Forelimb muscle (tissue), 1 donor: ENCODE measurements at places on chromosomes 3 and 15. TPM values are rescaled to one million over a fixed set of nuclear protein-coding genes. Genes with fewer than 3 reads are reported as not detected.

DNA sequence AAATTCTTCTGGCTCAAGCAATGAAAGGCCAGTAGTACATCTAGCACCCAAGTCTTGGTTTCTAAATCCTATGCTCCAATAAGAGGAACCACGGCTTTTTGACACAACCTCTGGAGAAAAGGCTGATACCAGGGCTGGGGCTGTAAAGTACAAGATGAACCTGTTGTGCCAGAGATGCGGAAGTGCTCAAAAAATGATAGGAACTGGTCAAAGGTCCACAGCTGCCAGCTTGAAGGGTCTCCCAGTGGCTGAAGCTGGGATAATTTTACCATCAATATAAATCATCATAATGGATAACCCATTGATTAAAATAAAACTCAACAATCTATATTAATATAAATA, 558 bp upstream of the NCEH1 start:
- DNase-seq = no peak

The ROPN1 gene
- polyA plus RNA-seq = 0.09 TPM

The FANCD2OS gene
- polyA plus RNA-seq = 0.30 TPM

The EPHA6 gene
- polyA plus RNA-seq = 0.11 TPM

- DNase-seq = no peak
Measured at GRCh38 chr3:116386168-116386567, 59.1 kb downstream of the LSAMP start.

The SNRPA1 gene
- 33.8 TPM for polyA plus RNA-seq

The MCF2L2 gene
- polyA plus RNA-seq = 0.25 TPM

GRCh38 chr3:62911526-62911925, 36.3 kb upstream of the CADPS start:
- DNase-seq = no peak

DNA sequence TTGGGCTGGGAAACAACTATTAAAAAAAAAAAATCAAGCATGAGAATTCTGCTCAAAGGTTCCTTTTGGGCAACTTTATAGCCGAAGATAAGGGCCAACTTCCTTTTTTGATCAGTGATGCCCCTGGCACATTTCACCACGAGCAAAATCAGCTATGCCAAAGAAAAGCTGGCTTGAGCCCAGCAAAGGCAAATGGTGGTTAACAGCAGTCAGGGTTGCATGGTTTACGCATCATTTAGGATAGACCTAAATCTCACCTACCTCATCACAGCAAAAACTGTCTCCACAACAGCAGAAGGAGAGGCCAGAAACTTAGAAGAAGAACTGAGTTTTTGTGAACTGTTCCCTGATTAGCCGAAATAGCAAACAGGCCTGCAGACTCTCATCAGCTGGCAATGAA, 220.1 kb upstream of the CDIN1 start:
- no peak for DNase-seq

GRCh38 chr3:183013074-183013473, 32.7 kb upstream of the DCUN1D1 start:
- no peak for DNase-seq

- DNase-seq = no peak
Measured at GRCh38 chr3:24315971-24316370, 178.7 kb downstream of the THRB start.

The PLA2G4E gene
- polyA plus RNA-seq = 2.0 TPM

GRCh38 chr3:61685755-61686154, 124.4 kb downstream of the PTPRG start:
- DNase-seq = no peak

GRCh38 chr15:50287324-50288116, 22.0 kb upstream of the HDC start:
- no peak for DNase-seq

DNA sequence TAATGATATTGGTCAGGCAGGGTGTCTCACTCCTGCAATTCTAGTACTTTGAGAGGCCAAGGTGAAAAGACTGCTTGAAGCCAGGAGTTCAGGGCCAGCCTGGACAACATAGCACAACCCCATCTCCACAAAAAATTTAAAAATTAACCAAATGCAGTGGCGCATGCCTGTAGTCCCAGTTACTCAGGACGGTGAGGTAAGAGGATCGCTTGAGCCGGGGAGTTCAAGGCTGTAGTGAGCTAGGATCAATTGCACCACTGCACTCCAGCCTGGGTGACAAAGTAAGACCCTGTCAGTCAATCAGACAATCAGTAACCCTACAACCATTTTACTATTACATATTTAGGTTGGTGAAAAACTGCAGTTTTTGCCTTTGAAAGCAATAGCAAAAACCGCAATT, 43.0 kb downstream of the RBM15B start:
- DNase-seq = no peak

- DNase-seq = no peak
Measured at GRCh38 chr3:53202331-53203015, 41.5 kb downstream of the PRKCD start.

DNA sequence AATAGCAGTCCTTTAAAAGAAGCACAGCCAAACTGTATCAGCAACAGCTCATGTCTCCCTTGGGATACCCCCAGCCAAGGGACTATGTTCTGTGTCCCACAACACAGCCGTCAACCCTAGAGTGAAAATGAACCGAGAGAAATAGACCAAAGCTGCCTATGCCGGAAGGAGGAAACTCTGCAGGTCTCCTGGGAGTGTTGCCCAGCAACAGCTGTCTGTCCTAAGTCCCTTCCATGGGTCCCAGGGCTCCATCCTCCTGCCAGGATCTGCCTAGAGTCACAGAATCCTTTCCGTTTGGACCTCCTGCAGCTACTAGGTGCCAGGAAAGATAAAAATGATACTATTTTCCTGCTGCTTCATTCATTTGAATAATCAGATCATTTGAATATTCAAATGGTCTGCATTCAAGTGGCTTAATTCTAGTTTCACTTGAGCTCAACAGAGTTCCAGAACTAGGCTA, 53.1 kb downstream of the TRANK1 start:
- no peak for DNase-seq

DNA sequence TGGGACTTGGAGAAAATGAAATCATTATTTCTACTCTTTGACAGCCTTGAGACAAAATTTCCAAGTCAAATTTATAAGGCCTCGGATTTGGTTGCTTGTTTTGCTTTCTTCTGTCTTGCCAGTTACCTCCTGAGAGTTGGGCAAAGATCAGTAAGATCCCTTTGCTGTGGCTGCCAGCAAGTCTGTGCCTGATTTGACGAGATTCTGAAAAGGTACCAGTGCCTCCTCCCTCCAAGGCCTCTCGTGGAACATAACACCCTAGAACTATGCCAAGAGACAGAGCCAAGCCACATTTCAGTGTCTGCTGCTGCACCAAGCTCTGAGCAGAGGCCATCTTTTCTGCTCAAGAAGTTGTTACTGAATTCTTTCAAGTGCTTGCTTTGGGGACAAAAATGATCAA, 61.0 kb downstream of the GTPBP8 start:
- DNase-seq = no peak

- DNase-seq = no peak
Measured at GRCh38 chr3:13550423-13550690, 1.4 kb downstream of the FBLN2 start.

GRCh38 chr3:57066471-57066870, 6.0 kb downstream of the SPATA12 start:
- DNase-seq = no peak

- no peak for DNase-seq
Measured at GRCh38 chr3:54772746-54773145, 155.1 kb downstream of the LRTM1 start.

DNA sequence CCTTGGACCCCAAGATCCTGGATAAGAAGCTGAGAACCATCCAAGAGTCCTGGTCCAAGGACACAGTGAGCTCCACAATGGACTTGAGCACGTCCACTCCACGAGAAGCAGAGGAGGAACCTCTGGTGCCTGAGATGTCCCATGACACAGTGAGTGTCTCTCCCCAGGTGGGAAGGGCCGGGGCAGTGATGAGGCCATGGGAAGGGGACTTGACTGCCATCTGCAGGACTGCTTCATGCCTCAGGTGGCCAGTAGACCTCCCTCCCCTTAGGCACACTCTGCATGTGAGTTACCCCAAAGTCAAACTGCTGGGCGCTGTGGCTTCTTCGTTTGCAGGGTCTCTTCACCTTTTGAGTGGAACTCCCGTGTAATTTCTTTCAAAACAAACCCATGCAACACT, 59.7 kb downstream of the CCDC33 start:
- no peak for DNase-seq

DNA sequence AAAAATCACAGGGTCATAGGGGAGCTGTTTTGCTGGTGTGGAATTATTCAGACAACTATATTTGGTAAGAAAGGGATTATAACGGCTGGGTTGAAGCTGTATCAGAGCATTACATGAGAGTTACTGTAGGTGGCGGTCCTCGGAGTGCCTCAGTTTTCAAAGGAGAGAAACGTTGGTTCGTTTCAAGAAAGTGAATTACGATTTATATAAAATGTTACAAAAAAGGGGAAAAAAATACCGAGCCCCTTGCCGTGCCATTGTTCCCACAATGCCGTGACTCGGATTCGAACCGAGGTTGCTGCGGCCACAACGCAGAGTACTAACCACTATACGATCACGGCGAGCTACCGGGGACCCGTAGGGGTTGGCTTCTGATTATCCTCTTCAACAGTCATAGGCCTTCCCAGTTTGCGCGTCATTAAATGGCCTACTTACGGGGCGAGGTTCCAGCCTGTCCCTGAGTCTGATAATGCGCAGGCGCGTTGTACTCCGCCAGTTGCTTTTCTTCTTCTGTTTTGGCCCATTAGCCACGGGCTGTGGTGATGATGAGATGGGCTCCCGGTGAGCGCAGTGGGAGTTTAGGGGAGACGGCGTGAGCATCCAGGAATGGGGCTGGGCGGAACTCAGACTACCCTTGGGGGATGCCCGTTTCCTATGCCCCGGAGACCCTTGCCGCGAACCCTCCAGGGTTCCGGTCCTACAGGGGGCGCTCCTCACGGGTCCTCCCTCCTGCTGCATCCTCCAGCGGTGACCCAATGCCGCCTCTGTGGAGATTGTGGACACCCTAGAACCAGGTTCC, 10.8 kb upstream of the SHF start:
- peak; percentile 98 for DNase-seq

DNA sequence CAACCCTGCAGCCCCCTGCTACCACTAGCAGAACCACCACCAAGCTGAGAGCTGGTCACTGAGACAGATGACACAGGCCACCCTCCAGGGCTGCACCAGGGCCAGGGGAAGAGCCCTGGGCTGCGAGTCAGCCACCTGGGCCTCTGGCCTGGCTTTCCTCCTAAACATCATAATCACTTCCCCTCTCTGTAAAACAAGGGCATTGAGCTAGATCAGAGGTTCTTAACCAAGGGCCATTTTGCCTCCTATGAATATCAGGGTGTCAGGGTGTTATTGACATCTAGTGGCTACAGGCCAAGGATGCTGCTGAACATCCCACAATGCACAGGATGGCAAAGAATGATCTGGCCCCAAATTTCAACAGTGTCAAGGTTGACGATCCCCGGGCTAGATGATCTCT, 25.2 kb downstream of the TLE3 start:
- no peak for DNase-seq

DNA sequence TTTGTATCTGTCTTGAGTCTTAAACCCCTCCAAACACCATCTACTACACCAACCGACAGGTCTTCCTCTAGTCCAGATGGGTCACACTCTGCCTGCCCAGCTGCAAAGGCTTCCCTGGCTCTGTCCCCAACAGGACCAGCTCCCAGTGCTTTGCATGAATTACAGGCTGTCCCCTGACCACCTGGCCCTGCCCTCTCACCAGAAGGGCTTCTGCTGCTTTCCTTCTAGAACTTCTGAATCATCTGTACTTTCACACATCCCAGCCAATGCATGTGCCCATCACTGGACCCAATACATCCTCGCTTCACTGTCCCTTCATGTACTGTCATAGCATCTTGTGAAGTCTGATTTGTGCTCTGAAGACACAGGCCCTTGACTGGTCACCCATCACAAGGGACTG, 53.6 kb downstream of the HOMER2 start:
- no peak for DNase-seq

DNA sequence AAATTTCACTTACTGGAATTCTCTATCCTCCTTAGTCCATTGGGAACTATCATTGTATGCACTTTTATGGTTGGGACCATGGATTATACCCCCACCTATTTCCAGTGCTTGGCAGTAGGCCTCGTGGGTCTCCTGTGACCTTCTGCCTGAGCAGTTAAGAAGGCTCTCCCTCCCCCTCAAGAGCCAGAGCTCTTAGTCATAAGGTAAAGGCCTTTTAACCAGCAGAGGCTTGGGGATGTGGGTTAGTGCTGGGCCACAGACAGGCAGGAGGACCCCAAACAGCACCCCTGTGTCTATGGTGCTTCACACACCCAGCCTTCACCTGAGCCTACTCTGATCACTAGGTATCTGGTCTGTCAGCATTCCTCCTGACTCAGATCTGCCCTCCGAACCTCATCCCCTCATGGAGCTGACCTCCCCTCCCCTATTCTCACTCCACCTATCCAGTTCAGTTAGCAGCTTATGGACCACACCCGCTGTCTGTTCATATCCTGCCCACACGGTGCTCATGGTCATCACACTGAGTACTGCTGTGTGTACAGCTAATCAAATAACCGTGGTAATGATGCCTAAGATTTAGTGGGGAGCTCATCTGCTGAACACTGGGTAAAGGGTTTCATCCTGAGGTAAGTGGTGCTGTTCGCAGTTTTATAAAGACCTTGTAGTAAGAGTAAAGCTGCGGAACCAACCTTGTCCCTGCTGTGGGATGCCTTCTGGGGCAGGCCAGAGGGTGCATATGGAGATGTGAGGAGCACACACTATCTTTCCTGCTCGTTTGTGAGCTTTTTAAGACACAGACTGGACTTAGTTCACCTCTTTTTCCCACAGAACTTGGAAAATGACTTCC, 40.9 kb downstream of the KLHL18 start:
- no peak for DNase-seq

DNA sequence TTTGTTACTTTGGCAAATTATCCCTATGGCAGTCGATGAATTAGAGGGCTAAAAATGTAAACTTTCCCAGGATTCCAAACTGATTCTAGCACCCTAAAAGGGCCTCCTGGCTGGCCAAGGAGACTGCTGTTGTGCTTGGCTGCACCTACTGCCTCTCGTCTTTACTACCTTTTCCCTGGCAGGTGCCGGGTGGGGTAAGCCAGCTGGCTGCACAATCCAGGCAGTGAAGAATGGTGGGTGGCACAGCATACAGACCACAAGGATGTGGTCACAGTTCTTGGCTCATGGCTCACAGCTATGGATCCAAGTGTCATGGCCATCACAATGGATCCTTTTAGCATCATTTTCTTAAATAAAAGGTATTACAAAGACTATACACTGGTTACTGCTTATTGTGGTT, 20.7 kb upstream of the SLC25A26 start:
- no peak for DNase-seq

The NOX5 gene
- 0.24 TPM for polyA plus RNA-seq

The PTH1R gene
- 10.9 TPM for polyA plus RNA-seq

GRCh38 chr3:16101295-16102186, 72.9 kb upstream of the GALNT15 start:
- no peak for DNase-seq
